ENCODE measurements at places on chromosomes 16 and 17.

DNA sequence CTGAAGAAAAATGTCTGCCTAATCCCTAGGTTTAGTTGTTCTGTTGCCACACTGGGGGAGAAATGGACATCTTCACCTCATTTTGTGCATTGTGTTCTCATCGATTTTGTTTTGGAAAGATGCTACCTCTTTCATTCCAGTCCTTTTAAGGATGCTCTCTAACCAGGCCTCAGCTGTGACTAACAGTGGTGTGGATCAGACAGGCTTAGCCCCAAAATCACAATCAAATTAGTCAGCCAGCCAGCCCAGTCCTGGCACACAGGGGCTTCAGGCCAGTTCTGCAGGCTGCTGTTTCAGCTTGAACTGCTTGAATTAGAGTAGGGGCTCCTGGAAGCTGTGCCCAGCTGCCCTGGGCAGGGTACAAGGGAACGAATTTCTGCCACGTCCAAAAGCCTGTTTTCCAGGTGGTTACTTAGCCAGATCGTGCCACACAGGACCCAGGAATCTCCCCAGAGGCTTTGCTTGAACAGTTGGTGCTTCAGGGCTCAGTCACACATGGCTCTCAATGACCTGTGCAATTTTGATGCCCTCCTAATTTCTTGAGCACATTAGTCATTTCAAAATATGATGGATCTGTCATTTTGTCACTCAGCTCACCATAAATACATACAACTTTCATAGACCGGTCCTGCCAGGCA is 60.7 kb downstream of the CLEC16A start:
- DNase-seq: no peak

DNA sequence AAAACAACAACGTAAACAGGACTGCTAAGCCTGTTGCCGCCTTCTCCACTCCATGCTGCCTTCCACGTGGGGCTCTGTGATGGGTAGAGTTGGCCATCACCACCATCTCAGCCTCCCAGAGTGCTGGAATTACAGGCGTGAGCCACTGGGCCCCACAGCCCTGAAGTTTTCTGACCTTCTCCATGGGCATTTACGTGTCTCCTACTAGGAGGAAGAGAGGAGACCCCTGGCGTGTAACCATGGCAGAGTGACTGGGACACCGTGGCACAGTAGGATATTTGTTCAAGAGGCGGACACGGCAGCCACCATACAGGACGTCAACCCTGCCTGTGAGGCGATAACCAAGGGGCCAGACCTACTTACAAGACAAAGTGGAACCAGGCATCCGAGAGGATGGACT is 31.1 kb downstream of the TRPV3 start:
- DNase-seq: no peak

DNA sequence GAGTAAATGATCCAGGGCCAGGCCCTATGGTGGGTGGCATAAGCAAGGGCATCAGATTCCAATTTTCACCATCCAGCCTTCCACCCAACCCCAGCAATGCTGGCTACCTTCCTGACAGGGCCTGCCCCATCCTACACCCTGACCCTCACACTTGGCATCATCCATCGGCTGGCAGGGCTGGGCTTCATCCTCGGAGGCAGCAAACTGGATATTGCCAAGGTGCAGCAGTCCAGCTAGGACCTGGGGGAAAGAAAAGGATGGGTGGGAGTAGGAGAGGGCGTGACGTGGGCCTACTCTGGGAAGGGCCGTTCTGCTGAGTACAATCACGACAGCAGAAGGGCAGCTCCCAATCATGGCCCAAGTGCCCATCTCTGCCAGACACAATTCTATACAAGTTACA is 23.5 kb downstream of the MYO19 start:
- DNase-seq: no peak

GRCh38 chr17:8162997-8163977 is 539 bp upstream of the VAMP2 start:
- no peak for DNase-seq

GRCh38 chr16:74617206-74617788 is 10.4 kb upstream of the GLG1 start:
- DNase-seq: no peak

- no peak for DNase-seq
Observed at GRCh38 chr17:901964-902363, 77.6 kb downstream of the NXN start.

DNA sequence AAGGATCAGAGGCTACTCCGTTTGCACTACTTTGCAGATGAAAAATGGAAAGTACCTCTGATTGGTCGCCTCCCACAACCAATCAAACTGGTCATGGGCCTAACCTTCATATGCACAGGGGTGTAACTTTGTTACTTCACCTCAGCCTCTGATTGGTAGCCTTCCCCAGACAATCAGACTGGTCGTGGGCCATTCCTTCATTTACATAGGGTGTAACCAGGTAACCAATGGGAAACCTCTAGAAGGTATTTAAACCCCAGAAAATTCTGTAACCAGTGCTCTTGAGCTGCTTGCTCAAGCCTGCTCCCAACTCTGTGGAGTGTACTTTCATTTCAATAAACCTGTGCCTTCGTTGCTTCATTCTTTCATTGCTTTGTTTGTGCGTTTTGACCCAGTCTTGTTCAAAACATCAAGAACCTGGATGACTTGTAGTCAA is 39.2 kb upstream of the USP22 start:
- no peak for DNase-seq

GRCh38 chr16:63938661-63939060 is 1183.2 kb downstream of the CDH11 start:
- DNase-seq: no peak

DNA sequence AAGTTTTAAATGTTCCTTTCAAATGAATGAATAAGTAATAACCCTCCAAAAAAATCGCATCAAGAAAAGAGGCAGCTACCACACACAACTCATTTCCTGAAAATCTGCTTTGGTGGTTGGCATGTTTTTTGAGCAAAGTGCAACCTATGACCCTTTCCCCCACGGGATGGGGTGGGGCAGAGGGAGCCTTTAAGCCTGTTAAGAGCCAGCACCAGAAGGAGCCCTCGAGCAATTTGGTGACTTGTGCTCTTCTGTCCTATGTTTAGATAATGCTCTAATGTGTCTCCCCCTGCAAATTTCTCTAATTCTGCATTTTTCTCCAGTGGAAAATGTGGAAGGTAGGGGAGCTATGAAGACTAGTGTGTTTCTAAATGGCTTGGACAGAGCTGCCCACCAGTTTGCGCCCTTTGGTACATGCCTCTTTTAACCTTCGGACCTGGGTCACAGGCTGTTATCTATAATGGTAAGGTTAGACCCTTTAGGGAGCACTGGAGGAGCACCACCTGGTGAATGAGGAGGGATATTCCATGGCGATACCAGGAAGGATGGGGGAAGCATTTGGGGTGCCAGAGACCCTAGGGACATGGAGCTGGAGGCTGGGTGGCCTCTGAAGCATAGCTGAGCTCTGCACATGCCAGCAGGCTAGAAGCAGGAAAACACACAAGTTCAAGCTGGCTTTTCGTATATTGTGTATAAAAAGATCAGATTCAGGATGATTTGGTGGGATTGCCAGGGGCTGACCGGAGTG is 1.6 kb downstream of the PYCARD start:
- DNase-seq: no peak

DNA sequence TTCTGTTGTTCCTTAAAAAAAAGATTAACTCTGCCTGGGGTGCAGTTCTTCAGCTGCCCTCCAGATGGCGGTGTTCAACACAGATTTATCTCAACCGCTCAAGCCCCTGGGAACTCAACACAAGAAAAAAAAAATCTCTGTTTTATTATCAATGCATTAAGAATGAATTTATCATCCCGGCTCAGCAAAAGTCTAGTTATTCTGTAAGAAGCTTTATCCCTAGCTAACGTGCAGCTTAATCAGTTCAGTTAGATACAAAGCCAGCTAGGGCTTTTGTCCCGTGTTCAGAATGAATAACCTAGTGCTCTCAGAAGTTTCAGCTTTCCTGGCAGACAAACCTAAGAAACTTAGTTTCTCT is 475.9 kb upstream of the CCL2 start:
- no peak for DNase-seq

DNA sequence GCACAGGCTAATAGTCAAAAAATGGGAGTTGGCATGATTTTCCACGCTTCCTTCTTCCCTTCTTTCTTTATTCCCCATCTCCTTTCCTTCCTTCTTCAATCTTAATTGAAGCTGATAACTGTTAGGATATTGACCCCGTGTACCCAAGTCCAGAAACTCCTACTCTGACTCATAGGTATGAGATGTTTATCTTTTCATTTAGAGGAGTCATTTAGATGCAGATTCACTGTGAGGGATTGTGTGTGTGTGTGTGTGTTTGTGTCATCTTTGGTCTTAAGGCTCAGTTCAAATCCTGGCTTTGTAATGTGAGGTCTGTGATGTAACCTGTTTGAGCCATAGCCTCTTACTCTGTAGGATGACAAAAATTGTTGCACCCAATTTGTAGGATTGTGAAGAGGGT is 332.0 kb upstream of the MAF start:
- no peak for DNase-seq

DNA sequence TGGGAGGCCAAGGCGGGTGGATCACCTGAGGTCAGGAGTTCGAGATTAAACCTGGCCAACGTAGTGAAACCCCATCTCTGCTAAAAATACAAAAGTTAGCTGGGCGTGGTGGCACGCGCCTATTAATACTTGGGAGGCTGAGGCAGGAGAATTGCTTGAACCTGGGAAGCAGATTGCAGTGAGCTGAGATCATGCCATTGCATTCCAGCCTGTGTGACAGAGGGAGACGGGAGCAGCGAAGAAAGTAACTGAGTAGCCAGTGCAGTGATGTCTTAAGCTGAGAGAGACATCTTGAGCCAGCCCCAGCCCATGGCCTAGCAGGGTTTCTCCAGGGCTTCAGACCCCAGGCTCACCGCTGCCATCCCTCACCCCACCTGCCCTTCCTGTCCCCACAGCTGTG is 9.8 kb upstream of the SMIM5 start:
- no peak for DNase-seq

- no peak for DNase-seq
Observed at GRCh38 chr16:75106351-75107274, 10.0 kb downstream of the LDHD start.

- no peak for DNase-seq
Observed at GRCh38 chr16:84390131-84390785, 21.9 kb downstream of the ATP2C2 start.

- DNase-seq: no peak
Observed at GRCh38 chr16:1579214-1579613, 32.7 kb downstream of the IFT140 start.

- DNase-seq: no peak
Observed at GRCh38 chr16:79089735-79090284, 510.7 kb downstream of the MAF start.

DNA sequence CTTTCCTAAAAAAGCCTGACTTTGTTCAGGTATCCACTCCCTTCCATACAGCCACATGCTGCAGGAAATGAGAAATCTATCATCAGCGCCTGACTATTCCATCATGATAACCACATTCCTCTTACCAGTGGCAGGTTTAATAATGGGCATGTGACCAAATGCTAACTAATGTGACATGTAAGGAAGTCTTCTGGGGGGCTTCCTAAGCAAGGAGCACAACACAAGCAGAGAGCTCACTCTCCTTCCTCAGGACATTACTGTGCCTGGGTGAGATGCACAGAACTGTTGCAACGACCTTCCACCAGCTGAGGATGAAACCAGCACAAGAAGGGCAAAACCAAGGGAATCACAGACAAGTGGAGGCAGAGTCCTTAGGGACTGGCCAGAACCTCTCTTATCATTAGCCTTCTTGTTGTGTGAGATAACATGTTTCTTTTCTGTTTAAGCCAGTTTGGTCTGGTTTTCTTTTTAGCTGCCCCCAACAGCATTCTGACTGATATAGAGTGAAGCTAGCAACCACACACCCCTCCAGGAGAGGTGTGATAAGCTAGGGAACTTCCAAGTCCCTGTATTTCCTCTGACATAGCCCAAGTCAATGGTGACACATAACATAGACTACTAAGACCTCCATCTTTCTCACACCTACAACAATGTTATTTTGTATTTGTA is 16.9 kb downstream of the MYO1D start:
- DNase-seq: no peak

DNA sequence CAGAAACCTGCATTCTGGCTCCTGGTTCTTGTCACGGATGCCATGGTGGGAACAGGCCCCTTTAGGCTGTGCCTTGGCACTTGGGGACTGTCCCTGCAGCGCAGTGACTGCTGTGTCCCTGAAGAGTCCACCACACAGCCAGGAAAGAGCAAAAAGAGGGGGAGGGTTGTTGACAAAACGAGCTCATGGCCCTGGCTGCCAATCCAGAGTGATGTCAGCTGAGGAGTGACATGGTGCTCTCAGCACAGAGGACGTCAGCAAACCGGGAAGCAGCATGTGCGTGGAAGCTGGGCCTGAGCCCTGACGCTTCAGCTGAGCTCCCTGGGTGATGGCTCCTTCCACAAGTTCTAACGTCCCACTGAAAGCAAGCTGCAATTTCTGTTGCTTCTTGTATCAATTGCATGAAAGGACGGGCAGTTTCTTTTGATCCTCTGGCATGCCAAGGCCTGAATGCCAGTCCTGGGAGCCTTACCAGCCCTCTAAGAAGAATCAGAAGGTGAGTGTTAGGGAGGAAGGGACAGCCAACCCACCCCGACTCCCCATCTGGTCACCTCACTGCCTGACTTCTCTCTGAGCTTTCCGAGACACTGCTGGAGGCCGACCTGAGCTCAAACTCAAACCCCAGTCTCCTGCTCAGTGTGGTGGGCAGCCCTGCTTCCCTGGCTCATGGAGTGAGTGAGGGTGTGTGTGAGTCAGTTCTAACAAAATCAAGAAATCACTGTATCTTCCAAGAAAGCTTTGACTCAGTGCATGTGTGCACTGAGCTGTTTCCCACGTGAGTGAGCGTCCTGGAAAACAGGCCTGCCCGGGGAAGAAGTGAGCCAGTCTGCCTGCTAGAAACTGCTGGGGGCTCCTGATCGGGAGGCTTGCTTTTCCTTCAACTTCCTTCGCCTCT is 14.7 kb upstream of the WNT3 start:
- DNase-seq: no peak

- DNase-seq: no peak
Observed at GRCh38 chr16:71172481-71173207, 57.9 kb downstream of the HYDIN start.

DNA sequence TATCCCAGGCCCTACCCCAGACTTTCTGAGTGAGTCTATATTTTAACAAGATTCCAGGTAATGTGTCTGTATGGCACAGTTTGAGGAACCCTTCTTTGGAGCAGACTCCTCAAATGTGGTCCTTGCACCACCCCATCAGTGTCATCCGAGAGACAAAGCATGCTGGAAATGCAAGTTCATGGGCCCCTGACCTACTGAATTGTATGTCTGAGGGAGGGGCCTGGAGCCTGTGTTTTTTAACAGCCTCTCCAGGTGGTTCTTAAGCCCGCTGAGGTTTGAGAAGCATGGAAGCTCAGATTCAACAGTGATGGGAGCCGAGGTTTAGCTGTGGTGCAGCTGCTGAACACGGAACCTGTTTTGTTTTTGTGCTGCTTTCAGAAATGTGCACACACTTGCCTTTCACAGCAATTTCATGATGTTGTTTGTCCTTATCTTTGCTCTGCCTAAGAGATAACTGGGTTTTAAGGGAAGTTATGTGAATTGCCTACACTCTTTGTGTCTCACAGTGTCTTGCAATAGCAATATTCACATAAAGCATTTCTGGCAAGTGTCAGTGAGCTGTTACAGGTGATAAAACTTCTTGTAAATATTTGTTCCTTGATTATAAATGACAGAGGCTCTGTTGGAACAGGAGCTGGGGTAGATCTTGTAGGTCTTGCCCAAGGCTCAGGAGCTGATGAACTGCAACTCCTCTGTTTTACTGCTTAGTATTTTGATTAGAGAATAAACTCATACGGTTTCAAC is 32.0 kb upstream of the IL34 start:
- no peak for DNase-seq
